DMS79 (cell line): ENCODE measurements at places on chromosomes 11 and 22.

DNA sequence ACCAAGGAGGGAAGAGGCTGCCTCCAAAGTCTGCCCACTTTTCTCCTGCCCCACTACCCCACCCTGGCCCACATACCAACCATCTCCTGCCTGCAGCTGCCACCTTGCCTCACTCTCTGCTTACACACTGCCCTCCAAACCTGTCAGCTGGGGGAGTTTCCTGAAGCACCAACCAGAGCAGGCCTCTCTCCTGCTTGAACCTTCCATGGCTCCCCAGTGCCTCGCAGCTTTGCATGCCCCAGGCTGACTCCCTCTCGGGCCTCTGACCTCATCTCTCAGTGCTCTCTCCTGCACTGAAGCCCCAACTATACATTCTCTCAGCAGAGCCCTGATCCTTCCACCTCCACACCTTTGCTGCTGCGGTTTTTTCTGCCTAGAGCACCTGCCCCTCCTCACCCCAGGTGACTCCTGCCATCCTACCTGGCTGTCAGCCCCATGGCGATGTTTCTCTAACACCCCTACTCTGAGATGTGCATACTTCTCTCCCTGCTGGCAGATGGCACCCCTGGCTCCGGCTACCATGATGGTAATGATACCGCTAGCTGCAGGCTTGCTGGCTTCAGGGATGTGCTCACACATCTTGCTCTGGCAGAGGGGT, 43.5 kb downstream of the MN1 start:
- no peak for DNase-seq

- no peak for DNase-seq
Observed at GRCh38 chr11:112652786-112653390, 308.3 kb upstream of the NCAM1 start.

DNA sequence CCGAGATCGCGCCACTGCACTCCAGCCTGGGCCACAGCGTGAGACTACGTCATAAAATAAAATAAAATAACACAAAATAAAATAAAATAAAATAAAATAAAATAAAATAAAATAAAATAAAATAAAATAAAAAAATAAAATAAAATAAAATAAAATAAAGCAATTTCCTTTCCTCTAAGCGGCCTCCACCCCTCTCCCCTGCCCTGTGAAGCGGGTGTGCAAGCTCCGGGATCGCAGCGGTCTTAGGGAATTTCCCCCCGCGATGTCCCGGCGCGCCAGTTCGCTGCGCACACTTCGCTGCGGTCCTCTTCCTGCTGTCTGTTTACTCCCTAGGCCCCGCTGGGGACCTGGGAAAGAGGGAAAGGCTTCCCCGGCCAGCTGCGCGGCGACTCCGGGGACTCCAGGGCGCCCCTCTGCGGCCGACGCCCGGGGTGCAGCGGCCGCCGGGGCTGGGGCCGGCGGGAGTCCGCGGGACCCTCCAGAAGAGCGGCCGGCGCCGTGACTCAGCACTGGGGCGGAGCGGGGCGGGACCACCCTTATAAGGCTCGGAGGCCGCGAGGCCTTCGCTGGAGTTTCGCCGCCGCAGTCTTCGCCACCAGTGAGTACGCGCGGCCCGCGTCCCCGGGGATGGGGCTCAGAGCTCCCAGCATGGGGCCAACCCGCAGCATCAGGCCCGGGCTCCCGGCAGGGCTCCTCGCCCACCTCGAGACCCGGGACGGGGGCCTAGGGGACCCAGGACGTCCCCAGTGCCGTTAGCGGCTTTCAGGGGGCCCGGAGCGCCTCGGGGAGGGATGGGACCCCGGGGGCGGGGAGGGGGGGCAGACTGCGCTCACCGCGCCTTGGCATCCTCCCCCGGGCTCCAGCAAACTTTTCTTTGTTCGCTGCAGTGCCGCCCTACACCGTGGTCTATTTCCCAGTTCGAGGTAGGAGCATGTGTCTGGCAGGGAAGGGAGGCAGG, at the start of gene GSTP1:
Gene GSTP1, plus strand, starts transcription at position 566 of the 958 bp plus-strand sequence. Its CDS starts 32 bp downstream, at position 598.
- peak; percentile 70 for DNase-seq

DNA sequence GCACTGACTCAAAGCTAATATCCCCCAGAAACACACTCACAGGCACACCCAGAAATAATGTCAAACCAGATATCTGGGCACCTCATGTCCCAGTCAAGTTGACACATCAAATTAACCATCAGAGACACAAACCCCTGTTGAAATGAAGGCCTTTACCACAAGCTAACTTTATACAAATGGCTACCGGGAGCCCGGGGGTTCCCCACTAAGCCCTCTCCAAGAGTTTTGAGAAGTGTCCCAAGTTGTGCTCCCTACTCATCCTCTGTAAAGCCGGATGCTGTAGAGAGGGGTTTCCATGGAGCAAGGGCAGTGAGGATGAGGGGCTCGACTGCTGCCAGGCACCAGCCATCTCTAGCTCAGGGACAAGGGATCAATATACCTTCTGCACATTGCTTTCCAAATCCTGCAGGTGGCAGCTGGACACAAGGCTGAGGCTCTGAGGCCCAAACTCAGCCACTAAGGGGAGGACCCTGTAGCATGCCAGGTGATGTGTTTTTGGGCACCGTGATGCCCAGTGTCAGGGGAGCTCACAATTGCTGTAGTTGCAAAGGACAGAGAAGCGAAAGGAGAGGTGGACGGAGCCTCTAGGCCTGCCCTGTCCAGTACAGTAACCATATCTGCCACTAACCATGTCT, 145.7 kb downstream of the TTC17 start:
- no peak for DNase-seq

- DNase-seq = no peak
Observed at GRCh38 chr11:132779497-132779896, 752.8 kb downstream of the OPCML start.

GRCh38 chr11:126564566-126564965, 209.1 kb downstream of the ST3GAL4 start:
- no peak for DNase-seq

GRCh38 chr22:30357236-30357570, 396 bp downstream of the CCDC157 start:
- DNase-seq = no peak

DNA sequence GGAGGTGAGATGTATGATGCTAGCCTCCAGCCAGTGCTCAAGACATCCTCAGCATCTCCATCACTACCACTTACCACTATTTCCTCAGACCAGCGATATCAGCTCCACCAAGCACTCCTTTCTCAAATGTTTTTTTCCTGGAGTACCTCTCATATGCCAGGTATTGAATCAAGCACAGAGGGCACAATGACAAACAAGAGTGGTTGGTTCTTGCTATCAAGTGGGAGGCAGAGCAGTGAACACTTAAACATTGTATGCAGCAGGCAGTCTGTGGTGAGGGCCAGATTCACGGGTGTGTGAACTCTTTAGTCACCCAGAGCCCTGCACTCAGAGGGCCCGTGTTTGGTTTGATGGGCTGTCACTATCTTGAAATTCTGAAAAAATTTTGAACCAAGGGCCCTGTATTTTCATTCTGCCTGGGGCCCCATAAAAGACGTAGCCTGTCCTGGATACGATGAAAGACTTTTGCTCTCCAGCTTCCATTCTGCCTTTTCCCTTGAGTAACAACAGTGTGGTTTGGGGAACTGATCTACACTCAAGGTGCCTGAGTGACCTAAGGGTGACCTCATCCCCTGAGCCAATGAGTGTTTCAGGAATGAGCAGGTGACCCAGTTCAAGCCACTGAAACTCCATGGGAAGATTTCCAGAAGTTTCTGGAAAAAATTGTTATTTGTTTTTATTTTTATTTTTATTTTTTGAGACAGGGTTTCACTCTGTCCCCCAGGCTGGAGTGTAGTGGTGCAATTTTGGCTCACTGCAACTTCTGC, 348.4 kb upstream of the NARS2 start:
- peak; percentile 74 for DNase-seq

GRCh38 chr11:117998664-117999353, 12.6 kb downstream of the IL10RA start:
- DNase-seq = no peak

- no peak for DNase-seq
Observed at GRCh38 chr22:17780741-17781318, 6.6 kb upstream of the BID start.
